Fibroblast of the conjunctiva (primary cell): ENCODE measurements at places on chromosomes 1 and 21.

GRCh38 chr1:26574719-26575251 lies 45.2 kb downstream of the RPS6KA1 start:
- peak; percentile 13 for DNase-seq

DNA sequence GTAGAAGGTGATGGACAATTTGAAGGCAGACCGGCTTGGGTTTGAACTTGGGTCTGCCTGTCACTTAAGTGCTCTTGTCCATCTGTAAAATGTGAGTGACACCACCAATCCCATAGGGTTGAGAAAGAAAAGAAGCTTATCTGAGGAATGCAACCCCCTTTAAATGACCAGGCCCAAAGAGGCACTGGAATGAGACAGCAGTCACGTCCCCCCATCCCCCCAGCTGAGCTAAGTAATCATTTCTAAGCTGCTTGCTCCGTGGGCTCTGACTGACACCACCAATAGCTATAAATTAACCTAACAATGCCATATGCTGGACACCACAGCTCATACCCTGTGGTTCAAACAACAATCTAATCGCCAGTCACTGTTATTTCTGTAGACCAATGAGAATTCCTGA lies 15.1 kb downstream of the LCA5L start:
- DNase-seq, result no peak

DNA sequence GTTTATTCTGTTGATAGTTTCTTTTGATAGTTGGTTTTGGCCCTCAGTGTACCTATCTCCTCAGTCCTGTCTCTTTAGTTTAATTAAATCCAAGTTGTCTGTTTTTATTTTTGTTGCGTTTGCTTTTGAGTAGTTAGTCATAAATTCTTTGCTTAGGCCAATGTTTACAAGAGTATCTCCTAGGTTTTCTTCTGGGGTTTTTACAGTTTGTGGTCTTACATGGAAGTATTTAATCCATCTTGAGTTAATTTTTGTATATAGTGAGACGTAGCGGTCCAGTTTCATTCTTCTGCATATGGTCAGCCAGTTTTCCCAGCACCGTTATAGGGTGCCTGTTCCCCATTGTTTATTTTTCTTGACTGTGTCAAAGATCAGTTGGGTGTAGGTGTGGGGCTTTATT lies 139.4 kb downstream of the POU2F1 start:
- no peak for DNase-seq

DNA sequence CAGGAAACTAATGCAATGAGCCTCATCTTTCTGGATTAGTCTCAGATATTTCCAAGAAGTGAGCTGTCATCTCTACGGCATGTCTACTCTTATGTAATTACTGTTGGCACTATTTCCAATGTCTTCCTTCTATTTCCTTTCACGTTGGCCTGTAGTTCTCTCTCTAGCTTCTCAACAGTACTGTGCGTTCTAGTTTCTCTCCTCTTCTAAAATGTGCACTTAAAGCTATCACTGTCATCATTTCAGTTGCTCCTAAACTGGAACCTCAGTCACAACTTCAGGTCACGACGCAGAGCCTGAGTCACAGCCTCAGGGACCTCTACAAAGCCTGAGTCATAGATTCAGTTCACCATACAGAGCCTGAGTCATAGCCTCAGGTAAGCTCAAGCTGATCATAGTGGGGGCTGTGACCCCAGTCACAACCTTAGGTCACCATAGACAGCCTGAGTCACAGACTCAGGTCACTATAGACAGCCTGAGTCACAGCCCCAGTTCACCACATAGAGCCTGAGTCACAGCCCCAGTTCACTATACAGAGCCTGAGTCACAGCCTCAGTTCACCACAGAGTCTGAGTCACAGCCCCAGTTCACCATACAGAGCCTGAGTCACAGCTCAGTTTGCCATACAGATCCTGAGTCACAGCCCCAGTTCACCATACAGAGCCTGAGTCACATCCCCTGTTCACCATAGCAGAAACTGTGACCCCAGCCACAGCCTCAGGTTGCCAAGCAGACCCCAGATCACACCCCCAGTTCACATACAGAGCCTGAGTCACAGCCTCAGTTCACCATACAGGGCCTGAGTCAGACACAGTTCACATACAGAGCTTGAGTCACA lies 13.0 kb downstream of the WNT9A start:
- peak; percentile 20 for DNase-seq

DNA sequence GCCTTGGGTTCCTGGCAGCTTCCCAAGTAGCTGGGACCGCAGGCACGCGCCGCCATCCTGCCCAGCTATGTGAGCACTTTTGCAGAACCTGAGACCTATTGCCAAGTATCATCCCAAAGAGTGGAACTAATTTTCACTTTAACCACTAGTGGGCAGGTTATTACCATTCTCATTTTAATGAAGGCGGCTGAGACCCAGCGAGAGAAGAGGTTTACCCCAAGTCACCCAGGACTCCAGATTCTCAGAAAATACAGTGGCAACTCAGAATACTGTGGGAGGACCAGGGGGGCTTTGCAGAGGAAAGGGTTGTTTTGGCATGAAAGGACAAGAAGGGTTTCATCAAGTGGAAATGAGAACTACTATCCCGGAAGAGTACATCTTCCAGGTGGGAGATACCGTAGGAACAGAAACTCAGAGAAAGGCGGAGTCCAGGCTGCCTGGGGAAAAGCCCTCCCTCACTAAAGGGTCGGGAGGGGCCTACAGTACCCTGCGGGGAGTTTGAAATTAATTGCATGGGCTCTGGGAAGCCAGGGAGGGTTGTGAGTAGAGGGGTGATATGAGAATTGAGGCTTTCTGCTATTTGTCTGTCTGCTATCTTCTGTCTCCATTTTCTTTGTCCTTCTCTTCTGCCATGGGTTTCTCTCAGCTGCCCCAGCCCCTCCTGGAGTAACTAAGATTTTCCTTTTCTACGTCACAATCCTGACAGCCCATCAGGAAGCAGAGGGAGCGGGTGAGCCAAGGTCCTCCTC lies 7.2 kb upstream of the SEMA4A start:
- peak; percentile 88 for DNase-seq

DNA sequence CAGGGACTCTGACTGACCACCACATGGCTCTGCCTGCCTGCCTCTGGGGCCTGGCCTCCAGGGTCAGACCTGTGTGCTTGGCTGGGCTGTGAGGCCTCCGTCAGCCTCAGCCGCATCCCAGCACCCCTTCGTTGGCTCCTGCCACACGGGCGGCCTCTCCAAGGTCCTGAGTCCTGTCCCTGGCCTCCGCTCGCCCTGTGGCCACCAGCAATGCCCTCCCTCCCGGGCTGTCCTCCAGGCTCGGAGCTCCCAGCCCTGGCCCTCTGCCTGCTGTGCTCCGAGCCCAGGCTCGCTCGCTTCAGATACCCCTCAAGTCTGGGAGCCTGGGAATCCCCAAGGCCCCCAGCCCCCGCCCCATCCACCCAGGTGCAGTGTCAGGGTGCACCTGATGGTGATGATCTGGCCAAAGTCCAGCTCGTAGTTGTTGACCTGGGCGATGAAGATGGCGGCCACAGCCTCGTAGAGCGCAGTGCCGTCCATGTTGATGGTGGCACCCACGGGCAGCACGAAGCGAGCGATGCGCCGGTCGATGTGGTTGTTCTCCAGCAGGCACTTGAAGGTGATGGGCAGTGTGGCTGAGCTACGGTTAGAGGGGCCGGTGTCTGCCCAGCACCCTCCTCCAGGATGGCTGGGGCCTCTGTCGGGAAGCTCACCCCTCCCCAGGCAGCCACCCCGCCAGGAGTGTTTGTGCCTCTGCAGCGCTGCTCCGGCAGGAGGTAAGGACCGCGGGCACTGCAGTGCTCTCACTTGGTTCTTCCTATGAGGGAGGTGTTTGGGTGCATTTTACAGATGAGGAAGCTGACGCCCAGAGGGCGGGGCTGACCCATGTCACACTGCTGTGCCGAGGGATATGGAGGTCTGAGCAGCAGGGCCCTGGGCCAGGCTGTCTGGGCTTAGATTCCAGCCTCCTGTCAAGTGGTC lies 28.5 kb downstream of the PODN start:
- DNase-seq, result no peak

DNA sequence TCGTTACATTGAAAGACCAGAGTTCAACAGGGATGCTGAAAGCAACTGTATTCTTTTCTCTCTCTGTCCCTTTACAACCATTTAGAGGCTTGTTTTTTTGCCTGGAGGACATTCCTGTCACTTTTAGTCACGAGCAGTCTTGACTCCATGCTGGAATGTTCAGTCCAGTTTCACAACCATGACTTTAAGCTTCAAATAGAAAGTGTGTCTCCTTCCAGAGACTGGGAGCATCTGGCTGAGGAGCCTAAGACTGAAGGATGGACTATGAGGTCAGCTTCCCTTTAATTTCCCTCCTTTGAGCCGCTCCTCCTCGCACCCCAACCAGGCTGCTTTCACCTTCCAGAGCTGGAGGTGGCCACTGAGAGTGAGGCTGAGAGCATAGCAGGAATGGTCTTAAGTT lies 10.5 kb upstream of the RYR2 start:
- DNase-seq, result no peak

DNA sequence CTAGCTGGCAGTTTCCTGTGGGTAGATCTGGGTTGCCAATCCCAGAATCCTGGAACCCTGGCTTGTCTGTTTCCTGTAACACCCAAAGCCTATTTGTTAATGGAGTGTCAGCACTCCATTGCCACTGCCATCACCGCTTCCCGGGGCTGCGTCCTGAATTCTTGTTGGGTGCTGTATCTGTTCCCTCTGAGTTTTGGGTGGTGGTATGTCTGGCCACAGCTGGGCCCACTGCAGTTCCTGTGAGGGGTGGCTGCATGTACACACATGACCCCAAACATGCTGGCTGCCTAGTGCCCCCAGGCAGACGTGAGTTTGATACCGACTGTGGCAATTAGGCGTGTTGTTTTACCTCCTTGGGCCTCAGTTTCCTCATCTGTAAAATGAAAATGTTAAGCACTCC lies 29.3 kb downstream of the NAV1 start:
- no peak for DNase-seq

DNA sequence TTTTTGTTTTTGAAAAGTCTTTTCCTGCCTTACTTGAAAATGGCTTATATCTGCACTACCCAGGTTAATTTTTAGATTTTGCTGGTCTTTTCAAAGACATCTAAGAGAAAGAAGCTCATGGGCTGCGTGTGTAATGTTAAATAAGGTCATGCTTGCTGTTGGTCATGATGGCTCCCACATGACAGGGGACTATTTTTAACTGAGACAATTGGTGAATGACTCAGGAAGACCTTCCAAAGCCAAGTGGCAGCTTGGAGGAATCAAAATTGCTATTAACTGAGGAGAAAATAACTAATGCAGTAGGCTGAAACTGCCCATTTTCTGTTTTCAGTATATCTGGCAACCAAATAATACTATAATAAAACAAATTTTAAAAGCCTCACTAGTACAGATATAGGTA lies 117.1 kb upstream of the SPAG17 start:
- no peak for DNase-seq

GRCh38 chr21:25562660-25563059 lies 44.6 kb downstream of the MRPL39 start:
- DNase-seq, result no peak

GRCh38 chr21:34874684-34875513 lies 174.2 kb downstream of the RUNX1 start:
- no peak for DNase-seq

DNA sequence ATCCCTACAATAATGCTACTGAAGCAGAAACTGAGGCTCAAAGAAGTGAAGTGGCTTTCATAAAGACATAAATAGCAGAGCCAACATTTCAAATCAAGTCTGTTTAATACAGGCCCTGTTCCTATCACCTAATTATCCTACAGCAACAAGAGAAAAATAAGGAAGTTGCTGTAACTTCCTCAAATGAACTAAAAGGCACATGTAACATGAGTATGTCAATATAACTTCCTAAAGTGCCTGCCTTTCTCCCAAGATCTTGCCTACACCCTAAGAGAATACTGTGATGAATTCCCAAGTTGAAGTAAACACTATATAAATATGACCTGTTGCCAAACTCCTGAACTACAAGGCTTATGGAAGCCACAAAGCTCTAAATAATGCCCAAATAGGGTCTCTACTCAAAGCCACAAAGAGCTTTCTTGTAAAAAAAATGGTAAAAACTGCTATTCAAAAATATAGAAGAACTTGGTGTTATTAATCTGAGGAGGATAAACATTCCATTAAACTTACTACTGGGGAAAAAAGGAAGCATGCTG lies 8.6 kb downstream of the BEND5 start:
- no peak for DNase-seq

GRCh38 chr1:78122389-78122788 lies 76.6 kb downstream of the GIPC2 start:
- DNase-seq, result no peak

- peak; percentile 99 for DNase-seq
Observed at GRCh38 chr1:244048256-244049161, 2.6 kb upstream of the ZBTB18 start.

GRCh38 chr1:226572325-226572726 lies 23.8 kb downstream of the STUM start:
- DNase-seq, result no peak

DNA sequence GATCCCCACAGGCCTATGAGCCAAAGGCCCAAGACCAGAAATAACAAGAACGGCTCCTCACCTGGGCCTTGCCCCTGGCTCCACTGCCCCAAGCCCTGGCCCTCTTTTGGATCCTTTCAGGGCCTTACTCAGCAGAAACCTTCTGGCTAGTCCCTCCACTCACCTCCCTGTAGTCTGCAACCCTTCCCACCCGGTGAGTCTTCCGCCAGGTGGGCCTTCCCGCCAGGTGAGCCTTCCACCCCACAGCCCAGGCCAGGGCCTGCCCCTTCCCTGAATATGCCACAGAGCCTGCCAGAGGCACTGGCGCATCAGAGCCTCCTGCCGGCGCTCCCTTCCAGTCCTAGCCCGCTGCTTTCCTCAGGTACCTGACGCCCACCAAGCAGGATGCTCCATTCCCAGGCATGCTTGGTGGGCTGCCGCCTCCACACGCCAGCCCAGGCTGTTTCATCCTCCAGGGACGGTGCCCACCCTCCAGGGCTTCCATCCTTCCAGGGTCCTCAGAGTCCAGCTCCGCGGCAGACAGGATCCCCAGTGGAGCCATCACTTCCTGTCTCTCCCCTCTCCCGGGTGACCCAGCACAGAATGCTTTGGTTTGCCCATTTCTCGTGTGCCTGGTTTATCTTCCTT lies 20.9 kb downstream of the LHX4 start:
- no peak for DNase-seq

GRCh38 chr1:26282401-26282918 lies 2.6 kb downstream of the SH3BGRL3 start:
- no peak for DNase-seq

DNA sequence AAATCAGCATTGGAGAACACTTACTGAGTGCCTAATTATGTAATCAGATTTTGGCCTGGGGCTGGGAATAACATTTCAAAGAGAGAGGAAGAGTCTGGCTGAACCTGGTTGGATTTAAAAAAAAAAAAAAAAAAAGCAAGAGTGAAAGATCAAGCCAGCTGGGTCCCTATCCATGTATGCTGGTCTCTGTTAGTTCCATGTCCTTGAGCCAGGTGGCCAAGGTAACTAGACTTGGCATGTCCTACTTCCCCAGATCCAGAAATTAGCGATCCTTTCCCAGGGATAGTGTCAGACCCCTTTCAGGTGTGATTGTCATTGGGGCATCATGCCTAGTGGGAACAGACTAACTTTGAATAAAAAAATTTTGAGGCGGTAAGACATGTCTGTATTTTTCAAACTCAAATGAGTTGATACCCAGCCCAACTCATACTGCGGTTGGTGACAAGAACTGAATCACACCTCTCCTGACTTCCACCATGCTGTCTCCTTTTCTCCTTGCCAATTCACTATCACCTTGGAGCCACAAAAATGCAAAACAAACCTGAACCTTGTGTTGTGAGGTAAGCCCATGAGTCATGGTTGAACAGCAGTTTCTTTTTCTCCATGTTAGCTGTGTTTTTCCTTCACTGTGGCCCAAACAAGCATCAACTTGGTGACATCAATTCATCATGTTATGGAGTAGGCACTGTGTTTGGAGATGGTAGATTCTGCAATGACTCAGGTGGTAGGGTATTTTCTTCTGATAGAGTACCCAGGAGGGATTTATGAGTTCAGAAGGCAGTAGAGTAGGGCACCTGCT lies 24.5 kb upstream of the PPP2R5A start:
- DNase-seq, result no peak
